Amniotic epithelial cell (primary cell): ENCODE measurements at places on chromosomes 5 and 9.

DNA sequence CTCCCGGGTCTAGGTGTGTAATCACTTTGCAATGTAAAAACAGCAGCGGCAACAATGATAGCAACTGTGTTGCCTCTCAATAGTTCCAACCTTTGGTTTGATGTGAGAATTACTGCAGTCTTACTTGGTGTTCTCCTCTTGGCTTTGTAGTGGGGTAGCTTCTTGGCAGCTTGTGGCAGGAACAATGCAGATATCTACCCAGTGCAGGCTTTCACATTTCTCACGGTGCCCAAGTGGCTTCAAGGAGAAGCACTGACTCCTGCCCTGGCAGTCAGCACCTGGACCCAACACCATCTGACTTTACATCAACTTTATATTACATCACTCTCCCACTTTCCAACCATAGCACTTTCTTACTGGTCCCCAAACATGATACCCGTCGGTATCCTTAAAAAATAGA, 28.4 kb upstream of the TIFAB start:
- DNase-seq: no peak

- DNase-seq: peak; percentile 20
Measured at GRCh38 chr9:18368206-18368605, 105.7 kb upstream of the ADAMTSL1 start.

GRCh38 chr5:38208782-38209378, 49.5 kb upstream of the EGFLAM start:
- DNase-seq: peak; percentile 57

DNA sequence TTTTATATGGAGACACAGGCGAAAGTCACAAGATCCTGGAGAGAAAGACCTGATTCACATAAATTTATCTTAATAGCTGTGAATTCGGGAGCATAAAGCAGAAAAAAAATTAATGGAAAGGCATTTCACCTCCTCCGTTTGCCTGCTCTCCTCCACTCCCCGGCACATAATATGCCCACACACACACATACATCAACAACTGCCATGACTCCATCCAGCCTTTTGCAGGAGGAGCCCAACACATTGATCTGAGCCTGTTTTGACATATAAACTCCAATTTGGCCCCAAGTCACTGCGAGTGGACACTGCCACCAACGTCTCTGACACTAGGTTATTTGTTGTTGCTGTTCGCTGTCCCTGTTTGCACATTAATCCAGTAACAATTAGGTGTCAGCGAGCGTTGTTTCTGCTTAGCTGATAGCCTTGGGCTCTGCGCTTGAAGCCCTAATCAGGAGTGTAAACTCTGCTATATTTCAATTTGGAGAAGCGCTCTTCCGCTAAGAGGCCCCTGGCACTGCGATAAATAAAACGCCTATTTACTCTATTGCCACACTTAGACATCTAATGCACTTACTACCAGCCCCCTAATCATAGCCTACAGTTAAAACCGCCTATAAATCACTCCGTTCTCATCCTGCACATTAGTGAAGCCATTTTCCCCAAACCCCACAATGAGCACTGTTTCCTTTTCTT, 195.8 kb upstream of the TBCA start:
- DNase-seq: no peak

- no peak for DNase-seq
Measured at GRCh38 chr9:4174546-4175175, 125.2 kb downstream of the GLIS3 start.
